ENCODE measurements at places on chromosomes 2 and 18.

DNA sequence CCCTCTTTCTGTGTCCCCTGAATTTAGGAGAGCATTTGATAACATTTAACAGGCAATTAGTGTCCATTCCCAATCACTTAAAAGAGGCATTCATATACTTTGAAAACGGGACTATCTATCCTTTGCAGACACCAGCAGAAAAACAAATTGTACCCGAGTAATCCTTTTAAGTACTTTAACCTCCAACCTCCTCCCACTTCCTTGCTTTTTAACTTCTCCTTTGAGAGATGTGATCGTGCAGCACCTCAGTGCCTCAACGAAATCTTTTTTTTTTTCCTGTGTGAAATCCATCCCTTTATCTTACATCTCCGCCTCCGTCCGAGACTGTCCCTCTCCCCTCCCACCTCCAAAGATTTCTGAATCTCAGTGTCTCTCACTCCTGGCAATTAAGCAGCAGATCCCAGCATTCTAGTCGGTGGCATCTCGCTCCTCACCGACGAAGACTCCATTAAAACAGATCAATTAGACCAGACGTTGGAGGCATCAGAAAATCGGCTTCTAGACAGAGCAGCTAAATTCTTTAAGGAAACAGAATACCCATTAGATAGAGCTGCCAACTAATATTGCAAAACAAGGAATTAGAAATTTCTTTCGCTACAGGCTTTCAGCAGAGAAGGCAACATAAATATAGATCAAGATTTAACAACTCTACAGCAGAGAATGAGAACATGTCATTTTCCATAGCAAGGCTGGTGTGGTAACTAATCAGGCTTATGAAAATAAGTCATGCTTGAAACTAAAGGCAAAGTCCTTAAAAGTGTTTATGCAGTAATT, 1.9 kb upstream of the TMEFF2 start:
- DNase-seq: no peak

DNA sequence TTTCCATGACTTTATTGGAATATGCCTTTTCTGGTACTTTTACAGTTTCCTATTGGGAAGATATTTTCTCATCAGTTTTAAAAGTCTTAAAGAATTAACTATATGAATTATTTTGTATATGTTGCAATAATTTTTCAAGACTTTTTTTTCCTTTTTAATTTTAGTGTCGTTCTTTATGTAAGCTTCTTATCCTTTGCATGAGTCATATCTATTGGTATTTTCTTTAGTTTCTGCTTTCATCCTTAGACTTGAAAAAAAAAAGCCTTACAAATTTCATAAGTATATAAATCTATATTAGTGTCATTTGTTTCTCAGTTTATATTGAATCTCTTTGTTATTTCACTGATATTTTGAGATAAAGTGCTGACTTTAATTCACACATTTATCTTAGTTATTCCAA, 94.9 kb downstream of the DSEL start:
- DNase-seq: no peak

DNA sequence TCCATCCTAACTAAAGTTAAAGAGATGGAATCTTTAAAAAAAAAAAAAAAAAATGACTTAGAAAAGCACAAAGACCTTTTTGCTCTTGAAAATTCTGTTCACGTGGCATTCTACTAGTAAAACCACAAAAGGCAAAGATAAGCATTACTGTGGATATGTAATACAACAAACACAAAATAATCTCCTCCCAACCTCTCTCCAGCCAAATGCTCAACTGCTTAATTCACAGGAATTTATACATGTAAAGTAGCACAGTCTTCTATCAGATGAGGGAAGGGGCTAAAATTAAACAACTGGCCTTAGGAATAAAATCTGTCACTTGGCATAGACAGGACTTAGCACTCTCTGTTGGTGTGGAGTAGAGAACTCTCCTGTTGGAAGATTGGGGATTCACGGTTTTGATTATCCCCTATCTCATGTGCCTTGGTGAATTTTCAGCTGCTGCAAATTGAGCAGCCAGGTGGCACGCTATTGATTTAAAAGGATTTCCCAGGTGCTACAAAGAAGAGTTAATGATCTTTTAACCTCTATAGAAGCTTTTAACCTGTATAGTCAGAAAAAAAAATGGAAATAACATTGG, 57.4 kb downstream of the ATIC start:
- DNase-seq: no peak

DNA sequence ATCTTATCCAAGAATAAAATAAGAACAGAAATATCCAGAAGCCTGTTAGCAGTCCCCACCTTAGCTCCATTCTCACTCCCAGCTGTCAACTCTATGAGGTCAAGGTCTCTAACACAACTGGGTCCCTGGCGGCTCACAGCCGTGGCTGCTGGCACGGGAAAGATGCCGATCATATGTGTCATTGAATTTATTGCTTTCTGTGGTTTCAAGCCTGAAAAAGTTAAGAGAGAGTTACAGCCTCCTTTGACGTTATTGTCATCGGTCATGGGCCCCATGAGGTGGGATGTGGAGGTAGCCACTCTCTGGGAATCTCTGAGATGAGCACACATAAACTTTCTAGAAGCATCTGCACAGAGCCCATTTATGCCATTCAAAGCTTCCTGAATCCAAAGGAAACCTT, 28.7 kb upstream of the CABLES1 start:
- DNase-seq: no peak

DNA sequence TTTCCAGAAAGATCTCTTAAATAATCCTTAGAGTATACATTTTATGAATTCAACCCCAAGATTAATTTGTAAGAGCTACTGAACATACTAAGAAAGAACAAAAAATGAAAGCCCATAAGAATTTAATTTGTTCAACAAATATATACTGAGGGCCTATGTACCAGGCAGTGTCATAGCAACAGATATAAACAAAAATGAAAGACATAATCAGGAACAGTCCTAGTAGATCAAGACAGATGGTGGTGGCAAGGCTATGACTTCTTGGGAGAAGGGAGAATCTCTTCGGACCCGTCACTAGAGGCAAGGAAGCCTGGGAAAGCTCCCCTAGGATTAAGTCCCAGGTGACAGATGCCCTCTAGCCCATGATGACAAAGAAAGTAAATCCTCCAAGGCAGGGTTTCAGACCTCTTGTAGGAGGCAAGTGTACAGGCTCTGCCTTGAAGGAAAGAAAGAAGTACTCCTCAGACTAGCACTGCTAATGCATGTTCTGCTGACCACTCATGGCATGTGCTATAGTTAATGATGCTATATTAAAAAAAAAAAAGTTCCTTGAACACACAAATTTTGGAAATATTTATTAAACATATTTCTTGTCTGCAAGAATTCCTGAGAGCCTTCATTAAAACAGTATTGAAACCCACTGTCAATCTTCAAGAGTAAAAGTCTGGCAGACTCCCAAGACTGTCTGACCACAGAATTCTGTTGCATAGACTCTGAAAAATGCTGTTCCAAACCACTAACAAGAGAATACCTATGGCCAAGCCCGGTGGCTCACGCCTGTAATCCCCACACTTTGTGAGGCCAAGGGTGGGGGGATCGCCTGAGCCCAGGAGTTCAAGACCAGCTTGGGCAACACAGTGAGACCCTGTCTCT, 31.5 kb downstream of the NOL10 start:
- DNase-seq: no peak

- DNase-seq: no peak
Measured at GRCh38 chr2:86371527-86371926, 34.1 kb upstream of the REEP1 start.

DNA sequence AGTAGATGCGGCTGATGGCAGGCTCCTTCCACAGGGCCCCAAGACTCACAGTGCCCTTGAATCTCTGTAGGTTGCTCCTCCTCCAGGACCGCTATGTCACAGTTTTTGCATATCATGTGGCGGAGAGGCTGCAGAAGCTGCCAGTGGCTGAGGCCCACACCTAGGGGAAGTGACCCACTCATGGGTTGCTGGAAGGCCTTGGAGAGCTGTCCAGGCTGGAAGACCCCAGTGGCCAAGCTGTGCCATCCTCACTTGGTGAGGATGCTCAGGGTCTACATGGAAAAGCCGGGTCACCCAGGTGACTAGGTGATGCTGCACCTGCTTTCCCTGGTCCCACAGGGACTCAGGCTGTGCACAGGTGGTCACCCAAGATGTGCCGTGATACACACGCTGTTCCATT, 90.6 kb downstream of the SEPTIN10 start:
- DNase-seq: no peak

DNA sequence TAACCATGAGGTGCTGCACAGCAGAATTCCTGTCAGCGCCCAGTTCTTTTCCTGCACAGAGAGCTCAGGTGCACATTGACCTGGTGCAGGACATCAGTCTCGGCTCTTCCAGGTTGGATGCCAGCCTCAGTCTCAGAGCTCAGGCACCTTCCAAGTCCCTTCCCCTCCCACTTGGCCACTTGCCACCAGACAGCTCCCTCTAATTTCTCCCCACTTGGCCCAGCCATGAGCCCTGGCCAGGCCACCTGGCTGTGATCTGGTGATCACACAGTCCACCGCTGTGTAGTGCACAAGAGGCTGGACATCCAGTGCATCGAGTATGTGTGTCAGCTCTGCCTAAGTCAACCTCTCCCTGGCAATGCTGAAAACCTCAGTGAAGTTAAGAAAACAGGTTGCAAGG, 336.6 kb upstream of the MYT1L start:
- DNase-seq: no peak

GRCh38 chr18:57534511-57534909, 52.0 kb downstream of the FECH start:
- no peak for DNase-seq

GRCh38 chr2:71746946-71747501, 293.7 kb downstream of the DYSF start:
- no peak for DNase-seq

GRCh38 chr18:57210107-57210715, 63.3 kb downstream of the BOD1L2 start:
- no peak for DNase-seq

- no peak for DNase-seq
Measured at GRCh38 chr2:75569546-75569945, 8.8 kb upstream of the EVA1A start.

DNA sequence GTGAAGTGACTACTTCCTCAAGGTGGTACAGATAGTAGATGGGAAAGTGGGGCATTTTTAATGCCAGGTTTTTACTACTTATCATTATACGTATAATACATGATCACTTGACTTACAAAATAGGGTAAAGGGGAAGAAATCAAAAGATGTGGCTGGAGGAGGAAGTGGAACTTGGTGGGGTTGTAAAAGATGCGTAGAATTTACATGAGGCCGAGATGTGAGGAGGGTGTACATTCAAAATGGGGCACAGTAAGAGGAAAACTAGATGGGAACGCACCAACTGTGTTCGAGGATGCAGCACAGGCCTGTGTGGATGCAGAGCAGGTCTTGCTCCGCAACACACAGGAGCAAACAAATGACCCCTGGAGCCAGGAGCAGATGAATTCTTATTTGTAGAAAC, 403.3 kb downstream of the TXNL1 start:
- no peak for DNase-seq

DNA sequence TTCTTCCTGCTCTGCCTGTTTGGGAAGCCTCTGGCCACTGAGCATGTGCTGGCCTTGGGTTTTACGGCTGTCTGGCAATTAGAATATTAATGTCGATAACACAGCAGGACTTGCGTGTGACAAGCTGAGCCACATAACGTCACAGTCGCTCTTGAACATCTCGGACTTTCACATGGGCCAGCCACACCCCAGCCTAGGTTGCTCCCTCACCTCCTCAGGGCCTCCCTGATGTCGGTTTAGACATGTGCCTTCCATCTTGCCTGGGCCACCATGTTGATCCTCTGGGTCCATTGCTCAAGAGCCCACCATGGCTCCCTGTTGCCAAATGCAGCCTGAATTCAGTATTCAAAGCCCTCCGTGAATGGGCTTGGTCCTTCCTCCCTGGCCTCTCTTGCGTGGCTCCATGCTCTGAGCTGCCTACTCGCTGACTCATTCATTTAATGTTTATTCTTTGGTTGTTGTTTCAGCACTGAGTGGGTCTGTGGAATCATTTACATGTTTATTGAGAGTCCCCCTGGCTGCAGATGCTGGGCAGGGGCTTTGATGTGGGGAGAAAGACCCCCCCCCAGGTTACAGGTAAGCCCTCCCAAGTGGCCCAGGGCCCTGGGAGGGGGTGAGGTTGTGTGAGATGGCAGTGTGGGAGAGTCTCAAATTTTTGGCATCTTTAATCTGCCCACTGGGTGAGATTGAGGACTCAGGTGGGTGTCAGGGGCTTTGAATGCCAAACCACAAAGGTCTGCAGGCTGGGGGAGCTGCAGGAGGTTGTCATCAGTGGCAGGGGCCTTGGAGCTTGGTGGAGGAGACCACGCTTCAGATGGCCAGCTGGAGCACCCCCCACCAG, 62.0 kb downstream of the ODC1 start:
- no peak for DNase-seq

GRCh38 chr18:47404845-47405244, 153.4 kb upstream of the SKOR2 start:
- no peak for DNase-seq

DNA sequence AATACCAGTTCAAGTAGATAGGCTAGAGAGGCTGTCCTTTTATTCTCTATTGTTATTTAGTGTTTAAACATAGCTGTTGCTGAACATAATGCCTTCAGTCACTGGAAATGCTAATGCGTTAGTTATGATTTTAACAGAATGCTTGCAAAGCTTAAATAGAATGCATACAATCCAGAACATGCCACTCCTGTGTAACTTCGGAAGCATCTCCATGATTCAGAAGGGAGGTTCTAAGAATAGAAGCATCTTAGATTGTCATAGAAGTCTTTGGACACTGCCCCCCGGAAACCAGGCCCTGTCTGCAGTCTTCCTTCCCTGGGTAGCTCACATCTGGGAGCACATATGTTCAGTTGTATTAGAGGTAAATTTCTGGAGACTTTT, 73.2 kb downstream of the ZNF532 start:
- DNase-seq: no peak
